ENCODE measurements at places on chromosomes 1 and 21. TPM values are rescaled to one million over a fixed set of nuclear protein-coding genes. Genes with fewer than 3 reads are reported as not detected.

Gene PDZK1
- total RNA-seq = 8.7 TPM

GRCh38 chr1:151130987-151131586 lies 15.3 kb downstream of the SEMA6C start:
- peak; percentile 81 for DNase-seq

DNA sequence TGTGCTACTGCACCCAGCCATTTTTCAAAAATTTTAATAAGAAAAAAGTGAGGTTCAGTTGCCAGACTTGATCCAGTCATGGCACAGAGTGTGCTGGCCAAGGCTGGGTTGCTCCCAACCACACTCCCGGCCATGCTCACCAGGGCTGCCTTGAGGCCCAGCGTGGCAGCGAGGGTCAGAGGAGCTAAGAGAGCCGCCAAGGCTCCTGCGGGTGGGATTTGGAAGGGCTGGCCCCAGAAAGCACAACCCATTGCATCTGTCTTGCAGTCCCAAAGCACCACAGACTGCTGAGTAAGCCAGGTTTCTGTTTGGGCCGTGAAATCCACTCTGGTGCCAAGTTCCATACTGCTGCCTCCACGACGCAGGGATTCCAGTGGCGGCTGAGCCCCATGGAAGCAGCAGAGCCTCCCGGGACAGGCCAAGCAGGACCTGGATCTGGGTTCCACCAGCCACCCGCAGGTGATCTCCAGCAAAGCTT lies 22.6 kb downstream of the ZBTB17 start:
- no peak for DNase-seq

Gene LRRC71
- total RNA-seq = 0.20 TPM

Data from skin of body (tissue), 3 donors.